AG08396 (cell line): ENCODE measurements at places on chromosomes 16 and 17.

GRCh38 chr16:603933-604332 is 14.1 kb downstream of the RAB40C start:
- no peak for DNase-seq

DNA sequence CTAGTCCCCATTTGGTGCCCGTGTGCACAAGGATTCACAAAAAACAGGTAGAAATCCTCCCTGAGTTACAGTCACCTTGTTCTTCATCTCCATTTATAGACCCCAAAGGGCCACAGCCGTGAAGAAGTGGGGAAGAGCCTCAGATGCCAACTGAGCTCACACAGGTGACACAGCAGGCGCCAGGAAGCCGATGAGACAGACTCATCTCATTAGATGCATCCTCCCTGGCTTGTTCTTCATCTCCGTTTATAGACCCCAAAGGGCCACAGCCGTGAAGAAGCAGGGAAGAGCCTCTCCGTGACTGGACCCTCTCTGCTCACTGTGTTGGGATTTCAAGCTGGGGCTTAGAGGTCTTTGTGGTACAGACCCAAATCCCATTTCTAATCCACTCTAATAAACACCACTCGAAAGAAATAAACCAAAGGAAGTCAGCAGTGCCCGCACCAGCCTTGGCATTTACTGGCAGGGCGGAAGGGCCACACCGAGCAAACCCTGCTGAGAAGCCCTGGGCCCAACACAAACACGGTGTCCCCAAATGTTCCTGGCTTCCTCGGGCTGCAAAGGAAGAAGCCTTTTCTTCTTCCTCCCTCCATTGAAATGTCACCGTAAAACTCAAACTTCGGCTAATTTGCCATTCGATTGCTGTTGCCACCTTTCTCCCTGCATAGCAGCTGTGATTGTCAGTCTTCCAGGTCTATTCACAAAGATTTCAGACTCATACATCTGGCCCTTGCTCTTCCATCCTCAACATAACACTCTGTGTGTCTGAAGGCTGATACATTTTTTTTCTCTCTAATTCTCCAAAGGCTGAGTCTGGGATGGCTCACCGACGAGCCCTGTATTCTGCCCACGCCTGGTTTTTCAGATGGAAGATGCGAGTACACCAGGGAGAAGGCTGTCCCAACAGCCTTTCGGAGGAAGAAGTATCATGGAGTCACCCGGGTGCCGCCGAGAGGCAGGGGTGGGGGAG is 44.9 kb upstream of the DOC2B start:
- DNase-seq = no peak

DNA sequence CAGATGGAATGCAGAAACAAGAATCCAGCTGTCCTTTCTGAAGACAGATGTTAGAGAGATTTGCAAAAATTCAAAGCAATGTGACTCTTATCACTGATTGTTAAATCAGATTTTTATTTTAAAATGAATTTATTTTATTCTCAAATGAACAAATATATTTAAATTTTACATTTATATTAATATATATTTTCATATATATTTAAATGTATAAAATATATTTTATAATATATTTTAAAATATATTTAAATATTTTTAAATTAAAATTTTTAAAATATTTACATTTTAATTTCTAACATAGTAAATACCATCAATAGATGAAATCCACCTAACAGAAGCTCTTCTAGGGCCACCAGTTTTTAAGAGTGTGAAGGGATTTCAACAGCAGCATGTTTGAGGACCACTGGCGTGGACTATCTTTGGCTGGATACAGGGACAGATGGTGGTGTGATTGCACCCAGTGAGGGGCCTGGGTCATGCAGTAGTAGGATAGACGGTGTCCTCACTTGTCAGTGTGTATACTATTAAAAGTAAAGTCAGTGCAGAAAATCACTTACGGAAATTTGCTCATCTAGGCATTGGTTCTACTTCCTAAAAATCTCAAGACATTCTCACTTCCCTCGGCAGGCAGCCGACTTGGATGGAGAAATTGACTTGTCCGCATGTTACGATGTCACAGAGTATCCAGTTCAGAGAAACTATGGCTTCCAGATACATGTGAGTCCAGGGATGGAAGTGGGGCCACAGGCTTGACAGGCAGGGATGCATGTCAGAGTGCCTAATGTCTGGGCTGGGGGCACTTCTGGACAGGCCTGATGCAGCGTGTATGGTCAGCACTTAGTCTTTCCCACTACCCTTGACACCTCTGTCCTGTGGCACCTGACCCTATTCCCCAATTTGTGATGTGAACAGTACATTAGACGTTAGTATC is 56.3 kb downstream of the PLD6 start:
- DNase-seq = no peak

- peak; percentile 66 for DNase-seq
Observed at GRCh38 chr17:57833179-57833939, 16.5 kb downstream of the MRPS23 start.

DNA sequence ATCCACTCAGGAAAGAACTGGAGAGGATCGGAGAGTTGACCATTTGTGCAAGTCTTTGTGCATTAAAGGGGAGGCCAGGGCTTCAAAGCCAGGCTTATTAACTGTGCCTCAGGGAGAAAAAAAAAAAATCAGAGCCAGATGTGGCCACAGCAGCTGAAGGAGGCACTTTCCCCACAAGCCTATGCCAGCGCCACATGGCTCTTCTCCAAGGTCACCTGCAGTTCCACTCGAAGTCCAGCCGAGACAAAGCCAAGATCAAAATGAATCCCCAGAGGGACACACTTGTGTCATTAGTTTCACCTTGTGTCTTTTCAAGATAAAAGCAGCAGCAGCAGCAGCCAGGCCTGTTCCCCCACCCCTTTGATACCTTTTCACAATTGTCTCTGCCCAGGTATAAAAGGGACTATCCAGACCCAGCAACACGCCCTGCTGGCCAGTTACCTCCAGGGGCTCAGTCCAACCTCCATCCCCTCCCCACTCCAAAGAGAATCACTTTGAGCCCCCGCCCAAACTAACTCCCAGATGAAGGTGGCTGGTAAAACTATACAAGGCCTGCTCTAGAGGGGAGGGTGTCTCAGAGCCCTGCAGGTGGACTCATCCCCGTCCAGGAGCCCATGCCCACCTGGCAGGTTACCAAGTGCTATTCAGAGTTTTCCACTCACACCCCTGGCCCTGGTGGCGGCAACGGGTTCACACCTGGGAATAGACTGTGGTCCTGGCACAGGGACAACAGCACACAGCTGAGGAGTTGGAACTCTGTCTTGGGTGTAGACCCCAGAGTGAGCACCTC is 29.2 kb downstream of the AXIN2 start:
- DNase-seq = no peak

GRCh38 chr17:56934280-56934679 is 20.4 kb upstream of the TRIM25 start:
- DNase-seq = no peak

GRCh38 chr17:16349431-16349830 is 3.8 kb downstream of the CENPV start:
- DNase-seq = no peak

GRCh38 chr17:14089179-14089578 is 19.9 kb downstream of the COX10 start:
- DNase-seq = no peak

DNA sequence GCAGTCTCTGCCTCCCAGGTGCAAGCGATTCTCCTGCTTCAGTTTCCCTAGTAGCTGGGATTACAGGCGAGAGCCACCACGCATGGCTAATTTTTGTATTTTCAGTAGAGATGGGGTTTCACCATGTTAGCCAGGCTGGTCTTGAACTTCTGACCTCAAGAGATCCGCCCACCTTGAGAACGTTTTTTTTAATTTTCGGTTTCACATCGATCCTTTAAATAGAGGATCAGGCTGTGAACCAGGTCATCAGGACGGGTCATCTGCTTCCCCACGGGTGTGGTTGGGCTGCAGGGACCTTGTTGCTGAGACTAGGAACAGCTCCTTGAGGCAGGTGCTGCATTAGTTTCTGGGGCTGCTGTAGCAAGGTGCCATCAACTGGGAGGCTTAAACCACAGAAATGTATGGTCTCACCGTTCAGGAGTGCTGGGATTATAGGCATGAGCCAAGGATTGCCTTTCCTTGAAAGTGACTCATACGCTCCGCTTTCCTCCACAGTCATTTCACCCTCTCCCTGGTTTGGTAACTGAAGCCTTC is 7.9 kb upstream of the NAGPA start:
- DNase-seq = no peak

DNA sequence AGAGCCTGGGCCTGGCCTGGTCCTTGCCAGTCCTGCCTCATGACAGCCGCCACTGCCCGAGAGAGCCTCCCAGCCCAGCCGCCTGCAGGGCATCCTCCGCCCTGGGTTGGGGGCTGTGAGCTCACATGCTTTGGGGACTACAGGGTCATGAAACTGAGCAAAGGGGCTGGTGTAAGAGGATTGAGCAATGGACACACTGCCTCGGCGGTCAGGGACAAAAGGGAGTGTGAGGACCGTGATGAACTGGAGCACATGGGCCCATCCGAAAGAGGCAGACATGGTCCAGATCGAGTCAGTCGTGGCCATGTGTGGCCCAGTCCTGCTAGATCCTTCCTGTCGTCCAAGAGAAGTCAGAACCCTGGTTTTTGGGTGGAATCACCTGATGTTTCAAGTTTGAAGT is 52.3 kb downstream of the GSG1L start:
- no peak for DNase-seq

- DNase-seq = no peak
Observed at GRCh38 chr16:48310908-48311641, 63.7 kb upstream of the ABCC11 start.

GRCh38 chr16:1792836-1793577 is 498 bp downstream of the IGFALS start:
- DNase-seq = no peak

GRCh38 chr17:60332574-60332973 is 59.4 kb downstream of the USP32 start:
- no peak for DNase-seq

- DNase-seq = no peak
Observed at GRCh38 chr17:40418428-40418706, 671 bp upstream of the TOP2A start.

- DNase-seq = no peak
Observed at GRCh38 chr17:82923366-82924113, 83.7 kb upstream of the ZNF750 start.

DNA sequence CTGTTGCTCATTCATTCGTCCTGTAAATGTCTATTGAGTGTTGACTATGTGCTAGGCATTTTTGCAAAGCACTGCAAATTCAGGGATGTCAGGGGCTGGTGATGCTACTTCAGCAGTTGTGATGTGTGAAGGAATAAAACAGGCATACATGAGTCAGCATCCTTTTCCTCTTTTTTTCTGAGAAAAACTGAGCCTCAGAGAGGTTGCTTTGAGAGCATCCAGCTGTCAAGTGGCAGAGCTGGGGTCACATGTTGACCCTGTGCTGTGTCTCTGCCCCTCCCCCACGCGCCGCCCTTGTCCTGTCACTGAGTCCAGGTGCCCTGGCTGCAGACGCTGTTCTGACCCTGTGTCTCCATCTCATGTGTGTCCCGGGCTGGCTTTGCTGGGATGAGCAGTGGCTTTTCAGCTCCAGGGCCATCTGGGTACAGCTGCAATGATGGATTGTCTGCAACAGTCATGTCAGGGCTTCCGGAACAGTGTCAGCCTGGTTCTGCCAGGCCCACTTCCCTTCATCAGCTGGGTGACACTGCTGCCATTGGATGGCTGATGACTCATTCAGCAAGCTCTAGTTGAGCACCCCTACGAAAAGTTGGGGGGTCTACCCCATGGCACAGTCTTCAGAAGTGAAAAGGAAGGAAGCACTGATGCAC is 14.9 kb downstream of the SEC14L5 start:
- DNase-seq = no peak

DNA sequence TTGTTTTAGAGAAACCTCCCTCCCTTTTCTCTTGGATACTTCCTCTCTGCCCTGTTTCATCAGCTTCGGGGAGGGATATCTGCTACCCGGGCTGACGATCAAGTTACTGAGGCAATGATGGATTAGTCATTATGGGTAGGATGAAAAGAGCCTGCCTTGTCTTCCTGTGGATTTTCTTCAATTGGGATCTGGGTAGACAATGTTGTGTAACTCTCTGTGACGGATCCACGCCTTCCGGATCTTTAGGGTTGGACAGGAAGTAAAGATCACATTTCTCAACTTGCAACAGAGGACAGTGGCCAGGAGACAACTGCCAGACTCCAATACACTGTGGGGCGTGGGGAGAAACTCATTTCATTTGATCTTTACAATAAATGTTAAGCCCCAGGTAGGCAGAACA is 11.3 kb upstream of the CHST6 start:
- DNase-seq = peak; percentile 44

- DNase-seq = no peak
Observed at GRCh38 chr16:47774661-47775060, 313.5 kb downstream of the PHKB start.

DNA sequence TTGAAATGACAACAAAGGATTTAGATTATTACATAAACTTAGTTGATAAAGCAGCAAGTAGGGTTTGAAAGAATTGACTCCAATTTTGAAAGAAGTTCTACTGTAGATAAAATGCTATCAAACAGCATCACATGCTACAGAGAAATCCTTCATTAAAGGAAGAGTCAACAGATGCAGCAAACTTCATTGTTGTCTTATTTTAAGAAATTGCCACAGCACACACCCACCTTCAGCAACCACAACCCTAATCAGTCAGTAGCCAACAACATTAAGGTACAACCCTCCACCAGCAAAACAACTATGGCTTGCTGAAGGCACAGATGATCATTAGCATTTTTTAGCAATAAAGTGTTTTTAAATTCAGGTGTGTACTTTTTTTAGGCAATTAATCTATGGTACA is 75.1 kb upstream of the NSRP1 start:
- no peak for DNase-seq

DNA sequence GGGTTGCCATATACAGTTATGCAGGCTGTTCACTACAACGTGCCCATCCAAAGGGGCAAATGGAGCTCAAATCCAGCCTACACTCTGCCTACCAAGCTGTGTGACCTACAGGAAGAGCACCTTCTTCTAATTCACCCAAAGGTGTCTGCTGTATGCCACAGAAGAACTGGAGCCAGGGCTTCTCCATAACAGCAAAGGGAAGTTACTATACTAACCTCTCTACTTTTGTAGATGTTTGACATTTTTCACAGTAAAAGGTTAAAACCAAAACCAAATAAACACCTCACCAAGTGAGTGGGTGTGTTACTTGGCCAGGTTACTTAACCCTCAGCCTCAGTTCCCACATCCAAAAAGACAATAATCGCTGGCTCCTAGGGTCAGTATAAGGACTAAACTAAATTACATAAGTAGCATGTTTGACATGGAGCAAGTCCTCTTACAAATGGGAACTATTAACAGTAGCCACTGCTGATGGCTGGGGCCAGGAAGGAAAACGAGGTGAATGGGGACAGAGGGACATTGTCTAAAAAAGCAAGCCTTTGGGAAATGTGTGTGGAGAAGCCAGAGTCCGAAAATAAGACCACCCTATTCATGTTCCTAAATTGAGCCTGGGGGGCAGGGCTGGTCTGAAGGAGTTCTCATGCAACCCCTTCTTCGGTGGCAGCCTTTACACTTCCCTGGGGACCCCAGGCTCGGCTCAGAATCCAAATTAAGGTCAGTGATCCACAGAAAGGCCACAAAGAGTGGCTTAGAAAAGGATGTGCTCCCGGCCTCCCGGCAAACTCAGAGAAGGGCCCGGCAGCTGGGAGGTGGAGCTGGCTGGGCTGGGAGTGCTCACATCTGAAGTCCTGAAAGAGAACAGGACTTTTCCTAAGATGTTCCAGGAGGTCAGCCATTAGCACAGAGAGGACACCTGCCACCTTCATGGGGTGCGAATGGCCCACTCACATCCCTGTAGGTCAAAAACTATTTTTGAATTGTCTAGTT is 13.5 kb downstream of the CUEDC1 start:
- no peak for DNase-seq

- no peak for DNase-seq
Observed at GRCh38 chr17:62750631-62751051, 57.5 kb downstream of the MARCHF10 start.

GRCh38 chr16:59973966-59974365 is 1239.8 kb upstream of the GOT2 start:
- DNase-seq = no peak

GRCh38 chr16:30000735-30001631 is 4.9 kb downstream of the INO80E start:
- DNase-seq = no peak
